ENCODE measurements at places on chromosomes 4 and X.

- no peak for DNase-seq
These were observed 45.7 kb upstream of the INTU start for GRCh38 chr4:127586922-127587571.

DNA sequence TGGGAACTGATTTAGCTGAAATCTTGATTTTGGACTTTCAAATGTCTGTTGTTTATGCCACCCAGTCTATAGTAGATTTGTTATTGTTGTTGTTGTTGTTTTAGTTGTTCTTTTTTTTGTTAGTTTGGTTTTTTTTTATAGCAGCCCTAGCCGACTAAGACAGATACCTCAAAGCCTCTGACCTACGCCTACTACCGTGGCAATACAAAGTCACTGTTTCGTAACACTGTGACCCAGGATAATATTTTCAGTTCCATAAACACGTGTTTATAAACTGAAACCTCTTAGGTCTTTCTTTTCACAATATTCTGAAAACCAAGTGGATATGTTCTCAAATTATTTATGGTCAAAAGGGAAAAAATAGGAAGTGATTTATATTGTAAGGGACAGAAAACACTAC is 32.8 kb downstream of the VCX2 start:
- no peak for DNase-seq

GRCh38 chr4:3501126-3501824 is 30.9 kb downstream of the LRPAP1 start:
- DNase-seq: no peak

- DNase-seq: no peak
These were observed 4.2 kb upstream of the EFNB1 start for GRCh38 chrX:68824565-68825125.

DNA sequence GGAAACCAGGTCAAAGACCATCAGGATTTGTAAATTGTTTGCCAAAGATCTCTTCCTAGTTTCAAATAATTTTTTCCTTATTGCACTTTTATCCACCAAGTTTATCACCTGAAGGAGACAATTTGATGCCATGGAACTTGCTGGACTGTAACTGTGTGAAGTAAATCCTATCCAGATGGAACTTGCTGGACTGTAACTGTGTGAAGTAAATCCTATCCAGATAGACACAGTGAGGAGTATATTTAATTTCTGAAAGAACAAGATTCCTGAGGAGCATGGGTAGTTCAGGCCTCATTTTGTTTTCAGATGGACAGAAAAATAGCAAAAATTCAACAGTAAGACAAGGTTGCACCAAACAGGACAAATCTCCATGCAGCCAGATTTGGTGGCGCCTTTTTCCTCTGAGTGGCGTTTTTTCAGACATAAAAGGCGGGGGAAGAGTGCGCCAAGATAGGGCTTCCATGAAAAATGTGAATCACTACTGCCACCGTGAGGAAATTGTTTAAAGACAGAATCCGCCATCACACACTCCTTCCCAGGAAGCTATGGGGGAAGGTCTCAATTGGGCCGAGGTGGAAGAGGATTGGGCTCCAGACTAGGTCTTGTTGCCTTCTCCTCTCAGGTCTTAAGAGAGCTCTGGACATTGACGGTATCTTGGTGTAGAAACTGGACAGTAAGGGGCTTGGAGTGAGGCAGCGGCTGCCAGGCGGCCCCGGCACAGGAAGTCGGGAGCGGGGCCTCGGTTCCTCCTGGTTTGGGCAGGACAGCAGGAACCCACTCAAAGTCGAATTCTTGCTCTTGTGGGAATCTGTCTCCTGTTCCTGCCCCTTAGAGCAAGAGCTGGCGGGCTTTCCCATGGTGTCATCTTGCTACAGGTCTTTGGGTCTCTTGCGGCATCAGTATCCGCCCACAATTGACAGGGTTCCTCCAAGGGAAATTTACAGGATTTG is 234.7 kb downstream of the OR13H1 start:
- DNase-seq: no peak

DNA sequence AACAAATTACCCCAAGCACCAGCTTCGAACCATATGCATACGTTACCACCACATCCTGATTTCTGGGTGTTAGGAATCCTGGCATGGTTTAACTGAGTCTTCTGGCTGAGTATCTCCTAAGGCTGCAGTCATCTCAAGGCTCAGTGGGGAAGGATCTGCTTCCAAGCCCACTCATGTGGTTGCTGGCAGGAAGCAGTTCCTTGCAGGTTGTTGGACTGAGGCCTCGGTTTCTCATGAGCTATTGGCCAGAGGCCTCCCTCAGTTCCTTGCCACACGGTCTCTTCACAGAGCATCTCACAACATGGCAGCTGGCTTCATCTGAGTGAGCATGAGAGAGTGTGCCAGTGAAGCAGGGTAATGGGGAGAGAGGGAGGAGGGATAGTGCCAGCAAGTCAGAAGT is 96.1 kb upstream of the MTM1 start:
- DNase-seq: no peak

- no peak for DNase-seq
These were observed 1697.8 kb upstream of the IGFBP7 start for GRCh38 chr4:58807843-58808615.

- DNase-seq: no peak
These were observed 378.3 kb downstream of the GBA3 start for GRCh38 chr4:23070848-23071570.

DNA sequence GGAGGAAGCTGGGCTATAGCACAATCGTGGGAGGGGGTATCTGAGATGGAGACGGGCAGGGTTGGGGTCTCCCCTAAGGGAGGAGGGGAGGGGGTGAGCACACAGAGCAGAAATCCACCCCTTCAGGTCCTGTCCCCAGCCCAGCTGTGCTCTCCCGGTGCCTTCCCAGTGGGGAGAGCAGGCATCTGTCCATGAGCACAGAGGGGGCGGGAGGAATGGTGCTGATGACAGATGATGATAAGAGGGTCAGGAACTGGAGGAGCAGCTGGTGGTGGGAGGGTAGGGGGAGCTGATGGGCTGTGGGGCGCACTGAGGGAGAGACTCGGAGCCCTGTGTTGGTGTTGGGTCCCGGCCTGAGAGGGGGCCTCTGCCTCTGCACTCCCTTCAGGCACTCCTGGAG is 8.6 kb downstream of the ATP2B3 start:
- DNase-seq: no peak

DNA sequence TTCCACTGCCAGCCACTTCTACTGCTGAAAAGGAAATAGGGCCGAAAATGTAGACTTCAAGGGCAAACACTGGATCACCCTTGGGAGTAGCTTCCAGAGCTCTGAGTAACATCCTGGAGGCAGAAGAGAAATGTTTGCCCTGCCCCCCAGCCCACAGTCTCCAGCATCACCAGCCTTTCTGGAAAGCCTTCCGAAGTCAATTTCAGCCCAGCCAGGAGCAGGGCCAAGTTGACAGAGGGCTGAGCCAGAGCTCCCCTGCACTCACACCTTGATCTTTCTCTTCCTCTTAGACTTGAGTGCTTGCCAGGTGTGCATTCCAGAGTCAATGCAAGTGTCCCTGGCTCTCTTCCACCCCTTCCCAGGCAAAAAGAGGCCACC is 35.2 kb downstream of the SLC25A5 start:
- DNase-seq: no peak

- no peak for DNase-seq
These were observed 323.2 kb upstream of the PCDH7 start for GRCh38 chr4:30396772-30397475.

DNA sequence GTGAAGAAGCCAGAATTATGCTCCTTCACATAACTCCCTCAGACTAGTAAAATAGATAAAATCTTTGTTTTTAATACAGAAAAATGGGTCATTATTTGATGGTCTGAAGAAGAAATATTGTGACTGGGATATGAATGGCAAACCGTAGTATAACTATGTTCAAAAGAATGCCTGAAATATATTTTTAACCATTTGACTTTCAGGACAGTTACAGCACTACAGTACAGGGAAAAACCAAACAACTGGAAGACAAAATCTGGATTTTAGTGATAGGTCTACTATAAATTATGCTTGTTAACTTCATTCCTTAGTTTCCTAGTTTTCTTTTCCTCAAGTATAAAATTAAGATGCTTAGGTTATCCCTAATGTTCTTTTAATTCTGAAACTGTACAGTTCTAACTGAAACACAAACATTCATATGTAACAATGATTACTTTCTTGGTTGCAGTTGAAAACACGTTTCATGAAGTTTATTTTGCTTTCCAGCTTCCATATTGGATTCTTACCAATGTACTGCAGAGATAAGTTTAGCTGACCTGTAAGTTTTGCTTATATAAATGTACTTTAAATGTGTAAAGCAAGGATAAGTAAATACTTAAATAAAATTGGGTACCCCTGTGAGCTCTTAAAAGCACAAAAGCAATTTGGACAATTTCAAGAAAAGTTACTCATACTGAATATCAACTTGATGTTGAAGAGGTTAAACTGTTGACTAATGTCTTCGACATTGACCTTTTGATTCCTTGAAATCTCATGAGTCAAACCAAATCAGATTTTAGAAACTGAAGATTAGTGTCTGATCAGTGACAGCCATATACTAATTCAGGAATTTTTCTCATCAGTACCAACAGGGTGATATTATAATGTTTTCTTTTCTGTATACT is 895 bp downstream of the AFP start:
- DNase-seq: no peak

GRCh38 chr4:42690537-42690936 is 33.6 kb upstream of the ATP8A1 start:
- DNase-seq: no peak

DNA sequence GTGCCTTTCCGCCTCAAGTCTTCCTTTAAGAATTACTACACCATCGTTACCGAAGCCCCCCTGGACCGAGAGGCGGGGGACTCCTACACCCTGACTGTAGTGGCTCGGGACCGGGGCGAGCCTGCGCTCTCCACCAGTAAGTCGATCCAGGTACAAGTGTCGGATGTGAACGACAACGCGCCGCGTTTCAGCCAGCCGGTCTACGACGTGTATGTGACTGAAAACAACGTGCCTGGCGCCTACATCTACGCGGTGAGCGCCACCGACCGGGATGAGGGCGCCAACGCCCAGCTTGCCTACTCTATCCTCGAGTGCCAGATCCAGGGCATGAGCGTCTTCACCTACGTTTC is 2.2 kb downstream of the PCDH10 start:
- DNase-seq: no peak

DNA sequence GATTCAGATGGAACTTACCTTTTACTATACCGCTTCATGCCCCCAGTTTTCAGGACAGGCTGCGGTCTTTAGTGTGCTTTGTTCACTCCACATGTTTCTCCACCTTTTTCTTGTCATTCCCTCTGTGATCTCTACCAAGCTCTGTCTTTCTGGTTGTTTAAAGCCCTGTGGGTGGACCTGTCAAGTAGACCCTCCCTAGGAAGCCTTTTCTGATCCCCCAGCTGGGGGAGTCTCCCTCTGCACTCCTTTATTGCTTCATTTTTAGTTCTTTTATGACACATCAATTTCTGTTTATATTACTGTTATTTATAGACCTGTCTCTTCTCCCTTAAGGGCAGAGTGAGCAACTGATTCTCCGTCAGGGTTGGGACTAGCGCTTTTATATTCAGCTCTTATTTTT is 150.2 kb downstream of the C4orf33 start:
- no peak for DNase-seq

- no peak for DNase-seq
These were observed 79.0 kb upstream of the ENPEP start for GRCh38 chr4:110396963-110397362.

- DNase-seq: no peak
These were observed 480.5 kb upstream of the FSTL5 start for GRCh38 chr4:162644346-162644745.

DNA sequence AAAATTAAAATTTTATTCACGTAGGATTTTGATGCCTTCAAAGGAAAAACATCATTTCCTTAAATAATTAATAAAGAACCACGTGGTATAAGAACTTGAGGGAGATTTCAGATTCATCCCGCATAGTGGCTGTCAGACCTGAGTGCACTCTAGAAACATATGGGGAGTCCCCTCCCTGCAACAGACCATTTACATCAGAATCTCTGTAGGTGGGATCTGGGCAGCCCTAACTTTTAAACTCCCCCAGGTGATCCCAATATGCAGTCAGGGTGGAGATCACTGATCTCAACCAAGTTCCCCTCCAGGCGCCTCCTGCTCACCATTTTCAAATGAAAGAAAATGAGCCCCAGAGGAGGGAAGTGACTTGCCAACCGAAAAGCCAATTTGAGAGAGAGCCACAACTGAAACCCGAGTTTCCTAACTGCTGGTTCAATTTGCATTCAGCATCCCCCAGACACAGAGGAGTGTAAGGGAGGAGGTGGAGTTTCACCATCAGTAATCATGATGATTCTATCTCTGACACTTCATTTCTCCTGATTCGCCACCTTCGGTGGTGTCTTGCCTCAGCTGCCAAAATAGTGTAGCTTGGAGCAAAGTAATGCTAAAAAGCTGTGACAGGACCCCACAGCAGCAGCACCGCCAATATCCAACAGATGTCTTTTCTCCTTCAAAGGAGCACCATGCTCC is 11.4 kb downstream of the RNF150 start:
- no peak for DNase-seq

- no peak for DNase-seq
These were observed 86.0 kb downstream of the PJA1 start for GRCh38 chrX:69079268-69079667.

GRCh38 chrX:82734140-82734539 is 774.0 kb upstream of the POU3F4 start:
- DNase-seq: no peak

GRCh38 chr4:15255537-15255936 is 172.3 kb upstream of the C1QTNF7 start:
- no peak for DNase-seq

DNA sequence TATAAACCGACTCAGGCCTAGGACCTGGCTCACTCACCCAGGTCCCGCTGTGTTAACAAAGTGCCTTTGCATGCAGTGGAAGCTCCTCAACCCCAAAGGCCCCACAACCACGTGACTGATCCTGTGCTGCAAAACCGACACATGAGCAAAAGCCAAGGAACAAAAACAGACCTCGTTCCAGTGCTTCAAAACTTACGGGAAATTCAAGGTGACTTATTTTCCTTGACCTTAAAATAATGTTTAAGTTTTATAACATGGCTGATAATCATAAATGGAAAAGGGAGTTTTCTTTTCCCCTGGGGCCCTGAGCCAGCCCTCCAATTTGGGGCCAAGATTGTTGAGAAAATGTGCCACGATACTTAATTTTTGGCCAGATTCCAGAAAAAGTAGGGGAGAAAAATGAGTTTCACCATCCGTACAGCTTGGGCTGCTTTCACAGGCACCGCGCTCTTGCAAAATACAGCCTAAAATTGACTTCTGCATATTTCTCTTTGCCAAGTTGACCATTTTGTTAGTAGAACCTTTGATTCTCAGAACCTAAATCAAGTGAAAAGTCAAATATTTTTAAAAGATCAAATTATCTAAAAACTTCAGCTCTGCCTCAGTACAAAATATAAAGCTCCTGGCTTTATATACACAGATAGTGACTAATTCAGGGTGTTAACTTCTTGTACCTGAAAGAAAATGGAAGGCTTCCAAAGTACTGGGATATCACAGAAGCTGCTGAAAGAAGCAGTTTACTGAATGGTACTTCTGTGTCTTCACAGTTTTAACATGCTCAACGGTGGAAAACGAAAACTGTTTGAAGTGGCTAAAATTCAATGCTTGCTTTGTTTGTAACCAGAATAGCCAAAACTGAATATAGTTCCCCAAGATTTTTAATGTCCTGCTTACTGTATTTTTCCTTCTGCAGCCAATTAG is 93.8 kb downstream of the APBB2 start:
- no peak for DNase-seq

- DNase-seq: no peak
These were observed 352.8 kb downstream of the DHRSX start for GRCh38 chrX:2147928-2148327.

GRCh38 chr4:100843910-100844309 is 326.1 kb upstream of the EMCN start:
- DNase-seq: no peak

Data from stimulated activated CD4-positive, alpha-beta T cell treated with anti-CD3 and anti-CD28 coated beads, Interleukin-15, amount 100 ng/mL, for 1 hour (primary cell).